AG09319 (cell line): ENCODE measurements at places on chromosomes 1 and 21.
A peak's percentile ranks its signal among the peaks of the same experiment; 100 is the strongest.

GRCh38 chr1:220880726-220881506 lies 1.7 kb downstream of the HLX start:
- no peak for DNase-seq

- no peak for DNase-seq
These were observed 406.9 kb upstream of the USP24 start for GRCh38 chr1:55622074-55622473.

DNA sequence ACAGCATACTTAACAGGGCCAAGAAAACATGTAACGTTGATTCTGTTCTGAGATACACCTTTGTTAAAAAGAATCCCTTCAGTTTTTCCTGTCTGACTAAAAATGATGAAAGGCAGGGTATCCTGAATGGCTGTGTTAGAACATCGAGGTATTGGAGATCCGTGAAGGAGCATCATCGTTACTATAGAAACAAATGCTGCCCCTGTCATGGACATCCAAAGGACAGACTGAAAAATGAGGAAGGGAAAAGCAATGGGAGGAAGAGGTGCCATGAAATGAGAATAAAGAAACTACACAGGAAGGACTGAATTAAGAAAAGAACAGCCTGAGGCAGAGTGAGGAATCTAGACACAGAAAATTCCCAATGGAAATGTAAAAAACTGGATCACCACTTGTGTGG lies 257.9 kb downstream of the PDE4B start:
- no peak for DNase-seq

GRCh38 chr1:8477166-8477982 lies 159.5 kb downstream of the SLC45A1 start:
- DNase-seq = peak; percentile 81

DNA sequence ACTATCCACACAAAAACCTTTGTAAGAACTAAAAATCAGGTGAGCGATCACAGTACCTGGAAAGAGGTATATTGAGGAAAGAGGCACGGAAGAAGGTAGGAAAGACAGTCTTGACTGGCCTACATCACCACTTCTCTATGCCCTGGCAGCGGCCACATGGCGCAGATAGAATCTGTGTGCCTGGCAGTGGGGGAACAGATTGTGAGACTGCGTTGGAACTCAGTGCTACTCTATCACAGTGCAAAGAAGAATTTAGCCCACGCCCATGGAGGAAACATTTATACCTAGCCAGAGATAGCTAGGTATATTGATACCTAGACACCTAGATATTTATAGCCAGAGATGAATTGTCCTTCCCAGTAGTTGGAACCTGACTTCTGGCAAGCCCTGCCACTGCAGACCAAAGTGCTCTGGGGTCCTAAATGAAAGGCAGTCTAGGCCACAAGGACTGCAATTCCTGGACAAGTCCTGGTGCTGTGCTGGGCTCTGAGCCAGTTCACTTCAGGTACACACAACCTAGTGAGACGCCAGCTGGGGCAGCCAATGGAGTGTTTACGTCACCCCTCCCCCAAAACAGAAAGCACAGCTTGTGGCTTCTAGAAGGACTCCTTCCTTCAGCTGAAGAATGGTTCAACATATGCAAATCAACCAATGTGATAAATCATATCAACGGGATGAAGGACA lies 51.9 kb downstream of the DHX9 start:
- no peak for DNase-seq

GRCh38 chr1:169872906-169873305 lies 20.8 kb downstream of the SCYL3 start:
- DNase-seq = no peak

DNA sequence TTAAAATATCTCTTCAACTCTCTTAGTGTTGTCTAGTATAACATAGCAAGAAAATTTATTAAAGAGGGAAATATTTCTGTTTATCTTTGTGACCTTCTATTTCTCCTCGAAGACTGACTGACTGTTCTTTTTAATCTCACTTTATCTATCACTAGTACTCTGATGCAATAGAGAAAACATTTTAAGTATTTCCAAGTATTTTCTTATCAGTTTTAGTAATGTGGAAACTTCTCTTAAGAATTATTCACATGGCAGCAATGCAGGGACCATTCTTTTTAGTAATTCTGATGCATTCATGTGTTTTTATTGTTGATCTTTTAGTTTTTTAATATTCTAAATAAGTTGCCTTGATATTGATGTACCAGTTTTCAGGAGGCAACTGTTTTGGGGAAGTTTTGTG lies 115.7 kb downstream of the NEK7 start:
- DNase-seq = no peak

DNA sequence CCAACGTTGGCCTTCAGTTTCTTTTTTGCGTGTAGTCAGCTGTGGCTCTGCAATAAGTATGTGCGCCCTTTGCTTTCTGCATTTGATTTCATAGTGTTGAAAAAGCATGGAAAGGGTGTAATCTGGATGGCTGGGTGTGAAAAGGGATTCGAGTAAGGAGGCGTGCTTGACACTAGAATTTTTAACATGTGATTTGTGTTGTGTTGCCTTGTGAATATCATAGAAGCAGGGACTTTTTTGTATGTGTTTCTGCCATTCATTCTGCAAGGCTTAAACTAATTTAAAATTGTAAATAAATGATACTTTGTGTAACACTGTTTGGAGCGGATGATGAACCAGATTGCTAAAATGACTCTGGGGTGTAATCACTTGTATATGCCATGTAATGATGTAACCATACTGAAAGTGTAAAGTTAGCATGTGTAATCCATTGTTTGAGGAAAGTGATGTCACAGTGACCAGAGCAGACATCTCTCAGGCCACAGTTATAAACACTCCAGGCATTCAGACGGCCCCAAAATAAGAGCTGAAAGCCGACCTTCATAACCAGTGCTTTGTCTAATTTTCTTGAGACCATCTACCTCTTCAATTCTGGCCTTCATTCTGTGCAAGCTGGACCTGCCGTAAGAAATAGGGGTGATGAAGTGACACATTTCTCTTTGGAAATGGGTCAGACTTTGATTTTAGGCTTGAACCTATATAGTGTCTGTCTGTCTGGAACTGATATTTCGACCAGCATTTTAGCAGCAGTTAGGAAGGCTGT lies 618 bp downstream of the SH3BGR start:
- peak; percentile 43 for DNase-seq

DNA sequence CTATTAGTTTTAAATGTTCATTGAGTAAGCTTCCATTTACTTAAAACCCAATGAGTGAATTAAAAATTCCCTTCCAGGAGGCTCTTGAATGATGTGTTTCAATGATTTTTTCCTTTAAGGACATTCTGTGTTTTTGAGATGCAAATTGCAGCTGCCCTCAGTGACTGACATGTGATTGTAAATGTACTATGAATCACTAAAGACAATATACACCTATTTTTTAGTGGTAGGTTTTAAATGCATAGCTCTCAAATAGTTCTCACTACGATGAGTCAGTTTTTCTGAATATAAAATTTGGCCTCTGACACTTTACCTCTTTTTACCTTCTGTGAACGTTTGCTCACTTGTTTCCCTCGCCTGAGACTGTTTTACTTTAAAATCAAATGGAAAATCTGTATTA lies 204.7 kb downstream of the BARHL2 start:
- DNase-seq = no peak

GRCh38 chr1:68811806-68812205 lies 314.9 kb upstream of the DEPDC1 start:
- DNase-seq = no peak

- DNase-seq = no peak
These were observed 116.2 kb downstream of the HMCN1 start for GRCh38 chr1:185850366-185850765.

GRCh38 chr1:54311506-54311905 lies 94.7 kb downstream of the SSBP3 start:
- DNase-seq = no peak

DNA sequence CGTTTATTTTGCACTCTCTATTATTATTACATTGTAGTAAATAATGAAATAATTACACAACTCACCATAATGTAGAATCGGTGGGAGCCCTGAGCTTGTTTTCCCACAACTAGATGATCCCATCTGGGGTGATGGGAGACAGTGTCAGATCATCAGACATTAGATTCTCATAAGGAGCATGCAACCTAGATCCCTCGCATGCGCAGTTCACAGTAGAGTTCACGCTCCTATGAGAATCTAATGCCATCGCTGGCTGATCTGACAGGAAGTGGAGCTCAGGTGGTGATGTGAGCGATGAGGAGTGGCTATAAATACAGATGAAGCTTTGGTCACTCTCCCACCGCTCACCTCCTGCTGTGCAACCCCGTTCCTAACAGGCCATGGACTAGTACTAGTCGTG lies 112.1 kb downstream of the ROR1 start:
- DNase-seq = no peak

GRCh38 chr1:89516055-89516454 lies 8.6 kb upstream of the LRRC8B start:
- DNase-seq = no peak

DNA sequence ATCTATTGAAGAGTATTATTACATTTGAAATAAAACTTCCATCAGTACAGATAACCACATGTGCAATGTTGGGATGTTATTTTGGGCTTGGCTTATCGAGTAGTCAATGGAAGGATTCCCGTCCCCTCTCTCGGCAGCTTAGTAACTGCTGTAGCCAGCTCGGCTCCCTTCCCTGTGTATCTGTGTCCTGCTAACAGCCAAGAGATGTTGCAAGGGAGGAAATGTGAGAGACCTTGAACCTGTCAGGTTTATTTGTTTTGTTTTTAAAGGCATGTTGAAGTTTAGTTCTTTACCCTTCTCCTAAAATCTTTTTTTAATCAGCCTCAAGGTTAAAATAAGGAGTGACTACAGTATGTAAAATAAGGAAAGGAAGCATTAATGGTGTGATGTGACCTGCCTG lies 13.6 kb upstream of the TARS2 start:
- DNase-seq = no peak

- DNase-seq = no peak
These were observed 62.0 kb downstream of the TOR1AIP2 start for GRCh38 chr1:179815641-179816040.

GRCh38 chr21:36323032-36323431 lies 3.0 kb downstream of the MORC3 start:
- DNase-seq = no peak

DNA sequence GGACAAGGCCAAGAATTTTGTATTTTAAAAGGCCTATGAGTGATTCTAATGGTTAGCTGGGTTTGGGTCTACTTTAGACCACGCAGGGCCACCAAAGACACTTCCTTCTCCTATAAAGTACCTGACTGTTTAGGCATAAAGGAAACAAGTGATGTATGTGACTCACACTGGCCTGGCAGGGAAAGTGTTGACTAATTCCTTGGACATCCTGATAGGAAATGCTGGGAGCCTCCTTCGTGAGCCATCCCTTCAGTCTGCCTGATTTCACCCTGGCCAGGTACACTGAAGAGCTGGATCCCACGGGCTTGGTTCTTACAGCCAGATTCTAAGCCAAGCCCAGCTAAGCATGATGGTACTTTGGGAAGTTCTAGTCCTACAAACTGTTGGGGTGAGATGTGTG lies 100.5 kb upstream of the HMGB4 start:
- DNase-seq = no peak

- no peak for DNase-seq
These were observed 945 bp downstream of the RNPEP start for GRCh38 chr1:201983380-201983805.

DNA sequence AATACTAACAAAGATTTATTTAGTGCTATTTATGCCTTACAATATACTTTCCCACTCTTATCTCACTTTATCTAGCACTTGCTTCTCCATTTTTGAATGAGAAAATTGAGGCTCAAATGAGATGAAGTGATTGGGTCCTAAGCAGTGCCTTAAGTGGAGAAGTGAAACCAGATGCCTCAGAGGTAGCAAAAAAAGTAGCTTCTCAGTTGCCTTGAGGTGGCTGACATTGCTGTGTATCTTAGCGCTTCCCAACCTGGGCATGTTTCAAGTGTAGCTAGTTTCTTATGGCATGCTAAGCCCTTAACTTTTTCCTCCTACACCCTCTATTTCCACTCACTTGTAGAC lies 390.4 kb downstream of the OMA1 start:
- DNase-seq = no peak

DNA sequence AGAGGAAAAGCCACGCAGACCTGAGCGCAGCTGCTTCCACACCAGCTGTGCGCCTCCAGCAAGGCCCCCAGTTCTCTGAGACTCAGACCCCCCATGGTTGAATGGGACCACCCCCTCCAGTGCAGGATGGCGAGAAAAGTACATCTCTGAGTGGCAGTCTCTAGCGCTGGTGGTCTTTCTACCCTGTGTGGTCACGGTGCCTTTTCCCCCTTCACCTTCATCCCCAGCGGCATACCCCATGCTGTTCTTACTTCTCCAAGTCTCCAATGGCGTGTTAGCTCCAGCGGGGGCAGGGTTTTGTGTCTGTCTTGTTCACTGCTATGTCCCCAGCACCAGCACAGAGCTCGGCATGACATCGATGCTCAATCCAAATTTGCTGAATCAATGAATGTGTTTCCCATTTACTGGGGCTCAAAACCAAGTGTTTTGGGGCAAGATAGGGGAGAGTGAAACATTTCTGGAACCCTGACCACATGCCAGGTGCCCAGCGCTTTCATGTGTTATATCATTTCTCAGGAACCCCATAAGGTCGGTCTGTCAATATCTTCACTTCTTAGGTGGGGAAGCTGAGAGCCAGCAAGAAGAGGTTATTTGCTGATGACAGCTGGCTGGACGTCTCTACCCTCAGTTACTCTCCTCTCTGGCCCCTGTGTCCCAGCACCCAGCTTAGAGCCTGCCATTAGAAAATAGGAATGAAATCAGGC lies 959 bp upstream of the SDC3 start:
- no peak for DNase-seq

DNA sequence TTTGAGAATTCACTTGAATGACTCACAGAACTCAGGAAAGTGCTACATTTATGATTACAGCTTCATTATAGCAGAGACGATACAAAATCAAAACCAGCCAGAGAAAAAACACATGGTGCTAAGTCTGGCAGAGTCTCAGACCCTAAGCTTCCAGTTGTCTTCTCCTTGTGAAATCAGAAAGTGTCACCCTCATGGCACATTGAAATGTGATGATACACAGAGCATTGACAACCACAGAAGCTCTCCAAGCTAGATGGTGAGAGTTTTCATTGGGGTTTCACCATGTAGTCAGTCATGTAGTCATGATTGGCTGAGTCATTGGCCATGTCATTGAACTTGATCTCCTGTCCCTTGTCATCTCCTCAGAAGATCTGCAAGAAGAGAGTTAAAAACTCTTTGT lies 526.6 kb downstream of the MRPL39 start:
- DNase-seq = no peak
